Bladder microvascular endothelial cell (primary cell): ENCODE measurements at places on chromosomes 1 and 21. TPM values are rescaled to one million over a fixed set of nuclear protein-coding genes. Genes with fewer than 3 reads are reported as not detected.

REN gene
- total RNA-seq = under 0.01 and 0.19 TPM in 2 replicates

OR2T1 gene
- total RNA-seq = not detected in 2 replicates

TMPRSS2 gene
- not detected in 2 replicates for total RNA-seq

KRTAP12-3 gene
- not detected in 2 replicates for total RNA-seq

DDR2 gene
- total RNA-seq = 1.1 and 2.3 TPM in 2 replicates

MCOLN3 gene
- not detected in 2 replicates for total RNA-seq

USH2A gene
- not detected in 2 replicates for total RNA-seq

OR2L5 gene
- total RNA-seq = not detected in 2 replicates

PER3 gene
- 1.9 and 5.0 TPM in 2 replicates for total RNA-seq

S100A14 gene
- total RNA-seq = not detected in 2 replicates

LINGO4 gene
- total RNA-seq = not detected in 2 replicates

SLC45A1 gene
- 0.16 and 1.8 TPM in 2 replicates for total RNA-seq

SLC19A2 gene
- total RNA-seq = 1.8 and 3.8 TPM in 2 replicates

APCS gene
- total RNA-seq = not detected in 2 replicates

ADORA1 gene
- total RNA-seq = not detected in 2 replicates

ASAP3 gene
- total RNA-seq = 8.3 and 10.8 TPM in 2 replicates

KLHL20 gene
- total RNA-seq = 24.3 and 46.7 TPM in 2 replicates

SPRR2G gene
- total RNA-seq = not detected in 2 replicates

KCNN3 gene
- 0.16 and 1.5 TPM in 2 replicates for total RNA-seq

DBT gene
- total RNA-seq = 2.3 and 7.2 TPM in 2 replicates

OLIG2 gene
- total RNA-seq = not detected in 2 replicates

SH2D5 gene
- 0.16 and 1.4 TPM in 2 replicates for total RNA-seq

TDRD10 gene
- 3.6 and 5.2 TPM in 2 replicates for total RNA-seq

LRRC38 gene
- total RNA-seq = 1.4 TPM in 1 of 2 replicates, not detected in the other

WNT9A gene
- total RNA-seq = 0.97 and 1.7 TPM in 2 replicates
